Activated CD8-positive, alpha-beta T cell treated with anti-CD3 and anti-CD28 coated beads for 36 hours (primary cell): ENCODE measurements at places on chromosomes 6 and 20. TPM values are rescaled to one million over a fixed set of nuclear protein-coding genes. Genes with fewer than 3 reads are reported as not detected.

Gene RAMACL
- total RNA-seq, result not detected

Gene TCF21
- not detected for total RNA-seq

Gene MACROD2
- not detected for total RNA-seq

Gene MRAP2
- total RNA-seq, result not detected

Gene DZANK1
- 1.8 TPM for total RNA-seq

Gene TRIM40
- total RNA-seq, result not detected

Gene IGF2R
- total RNA-seq, result 81.7 TPM

Gene IFNGR1
- 25.6 TPM for total RNA-seq

DNA sequence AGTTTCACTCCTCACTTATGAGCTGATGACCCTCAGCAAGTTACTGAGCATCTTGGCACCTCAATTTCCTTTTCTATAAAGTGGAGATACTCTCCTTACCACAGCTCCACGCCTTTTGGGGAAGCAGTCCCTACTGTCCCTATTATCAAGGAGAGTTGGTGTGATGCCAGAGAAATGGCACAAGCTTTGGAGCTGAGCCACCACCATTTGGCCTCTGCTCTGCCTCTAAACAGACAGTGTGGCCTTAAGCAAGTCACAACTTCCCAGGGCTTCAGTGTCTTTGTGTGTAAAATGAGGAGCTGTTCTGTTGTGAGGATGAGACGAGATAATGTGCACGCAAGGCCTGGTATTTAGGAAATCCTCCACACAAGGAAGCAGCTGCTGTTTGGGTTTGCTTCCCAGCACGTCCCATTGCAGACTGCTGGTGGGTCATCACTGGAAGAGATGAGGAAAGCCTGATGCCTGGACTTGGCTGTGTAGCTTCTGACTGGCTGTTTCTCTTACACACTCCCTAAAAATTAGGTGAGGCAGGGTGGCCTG lies 18.5 kb downstream of the NSFL1C start:
- peaks cover 61% of the 10 kb centered on the region for H3K36me3 ChIP-seq
- no peak overlapping the region for H3K4me3 ChIP-seq
- H3K27ac ChIP-seq, result no peak overlapping the region
- no peaks in the 10 kb centered on the region for H3K4me1 ChIP-seq

GRCh38 chr20:14986656-14987055 lies 649.2 kb upstream of the FLRT3 start:
- no peaks in the 10 kb centered on the region for H3K27me3 ChIP-seq
- H3K4me1 ChIP-seq, result no peaks in the 10 kb centered on the region
- H3K36me3 ChIP-seq, result peaks cover 3% of the 10 kb centered on the region
- no peak overlapping the region for H3K4me3 ChIP-seq

- H3K4me1 ChIP-seq, result no peaks in the 10 kb centered on the region
- peaks cover 6% of the 10 kb centered on the region for H3K27me3 ChIP-seq
- H3K27ac ChIP-seq, result no peak overlapping the region
- H3K4me3 ChIP-seq, result no peak overlapping the region
Measured at GRCh38 chr6:70028926-70029325, 162.6 kb downstream of the COL19A1 start.

DNA sequence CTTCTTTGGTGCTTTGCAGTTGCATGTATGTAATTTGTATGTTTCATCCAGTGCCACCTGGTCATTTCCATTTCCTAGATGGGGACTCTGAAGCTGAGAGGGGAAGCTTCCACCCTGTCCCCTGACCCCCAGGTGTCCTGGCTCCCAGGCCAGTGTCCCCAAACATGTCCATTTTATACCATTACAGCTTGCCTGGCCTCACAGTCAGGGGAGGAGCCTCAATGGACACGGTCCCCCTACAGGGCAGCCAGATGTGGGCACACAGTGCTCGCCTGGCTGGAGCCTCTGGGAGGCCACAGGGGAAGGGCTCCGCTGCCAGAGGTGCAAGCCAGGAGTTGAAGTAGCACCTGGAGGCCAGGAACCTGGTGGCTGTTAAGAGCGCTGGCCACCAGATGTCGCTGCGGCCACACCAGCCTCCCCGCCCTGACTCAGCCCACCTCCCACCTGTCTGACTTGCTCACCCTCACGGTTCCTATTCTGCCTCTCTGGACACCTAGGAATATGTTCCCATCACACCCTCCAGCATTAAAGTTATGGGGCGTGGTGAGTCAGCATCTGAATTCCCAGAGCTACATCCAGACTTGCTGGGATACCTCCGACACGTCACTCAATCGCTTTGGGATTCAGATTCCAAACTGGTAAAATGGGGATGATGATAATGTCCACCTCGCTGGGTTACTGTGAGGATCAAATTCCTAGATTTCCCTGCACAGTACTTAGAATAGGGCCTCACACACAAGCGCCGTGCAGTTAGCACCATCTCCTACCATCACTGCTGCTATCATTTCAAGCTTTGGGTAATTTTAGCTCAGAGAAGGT lies 107.4 kb downstream of the SULF2 start:
- H3K27me3 ChIP-seq, result no peaks in the 10 kb centered on the region
- peak; percentile 79 for DNase-seq
- no peaks in the 10 kb centered on the region for H3K4me1 ChIP-seq
- H3K27ac ChIP-seq, result no peak overlapping the region
- no peaks in the 10 kb centered on the region for H3K36me3 ChIP-seq
- H3K4me3 ChIP-seq, result no peak overlapping the region

GRCh38 chr6:19380293-19380692 lies 456.9 kb upstream of the ID4 start:
- no peaks in the 10 kb centered on the region for H3K36me3 ChIP-seq
- no peaks in the 10 kb centered on the region for H3K27me3 ChIP-seq
- no peak for DNase-seq
- no peak overlapping the region for H3K4me3 ChIP-seq
- no peak overlapping the region for H3K27ac ChIP-seq
- H3K4me1 ChIP-seq, result no peaks in the 10 kb centered on the region

- no peak for DNase-seq
- H3K36me3 ChIP-seq, result no peaks in the 10 kb centered on the region
- peaks cover 10% of the 10 kb centered on the region for H3K4me1 ChIP-seq
Measured at GRCh38 chr6:37693546-37694250, 4.0 kb downstream of the MDGA1 start.

DNA sequence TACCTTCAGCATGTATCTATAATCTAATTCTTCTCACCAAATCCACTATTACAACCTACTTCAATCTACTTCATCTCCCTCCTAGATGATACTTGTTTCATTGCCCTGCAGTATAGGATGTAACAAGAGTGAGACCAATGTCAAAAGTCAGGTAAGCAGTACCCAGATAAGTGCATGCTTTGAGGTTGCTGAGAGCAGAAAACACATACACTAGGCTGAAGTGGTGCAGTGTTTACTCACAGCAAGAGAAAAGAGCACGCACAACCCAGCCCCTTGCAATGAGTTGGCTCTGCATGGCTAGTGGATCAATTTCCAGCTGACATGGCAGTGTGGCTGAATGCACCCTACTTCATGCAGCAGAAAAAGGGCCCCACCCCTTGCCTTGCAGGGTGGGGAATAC lies 199.9 kb downstream of the EPHA7 start:
- H3K4me3 ChIP-seq, result no peak overlapping the region
- H3K36me3 ChIP-seq, result peaks cover 1% of the 10 kb centered on the region
- no peaks in the 10 kb centered on the region for H3K27me3 ChIP-seq

GRCh38 chr6:138157986-138158638 lies 3.6 kb upstream of the ARFGEF3 start:
- no peaks in the 10 kb centered on the region for H3K36me3 ChIP-seq
- H3K4me3 ChIP-seq, result no peak overlapping the region
- peaks cover 46% of the 10 kb centered on the region for H3K27me3 ChIP-seq
- no peak for DNase-seq
- no peak overlapping the region for H3K27ac ChIP-seq

GRCh38 chr20:90651-91050 lies 3.2 kb downstream of the DEFB125 start:
- H3K36me3 ChIP-seq, result no peaks in the 10 kb centered on the region
- H3K4me3 ChIP-seq, result no peak overlapping the region
